ENCODE measurements at places on chromosomes 7 and 10. TPM values are rescaled to one million over a fixed set of nuclear protein-coding genes. Genes with fewer than 3 reads are reported as not detected.

DNA sequence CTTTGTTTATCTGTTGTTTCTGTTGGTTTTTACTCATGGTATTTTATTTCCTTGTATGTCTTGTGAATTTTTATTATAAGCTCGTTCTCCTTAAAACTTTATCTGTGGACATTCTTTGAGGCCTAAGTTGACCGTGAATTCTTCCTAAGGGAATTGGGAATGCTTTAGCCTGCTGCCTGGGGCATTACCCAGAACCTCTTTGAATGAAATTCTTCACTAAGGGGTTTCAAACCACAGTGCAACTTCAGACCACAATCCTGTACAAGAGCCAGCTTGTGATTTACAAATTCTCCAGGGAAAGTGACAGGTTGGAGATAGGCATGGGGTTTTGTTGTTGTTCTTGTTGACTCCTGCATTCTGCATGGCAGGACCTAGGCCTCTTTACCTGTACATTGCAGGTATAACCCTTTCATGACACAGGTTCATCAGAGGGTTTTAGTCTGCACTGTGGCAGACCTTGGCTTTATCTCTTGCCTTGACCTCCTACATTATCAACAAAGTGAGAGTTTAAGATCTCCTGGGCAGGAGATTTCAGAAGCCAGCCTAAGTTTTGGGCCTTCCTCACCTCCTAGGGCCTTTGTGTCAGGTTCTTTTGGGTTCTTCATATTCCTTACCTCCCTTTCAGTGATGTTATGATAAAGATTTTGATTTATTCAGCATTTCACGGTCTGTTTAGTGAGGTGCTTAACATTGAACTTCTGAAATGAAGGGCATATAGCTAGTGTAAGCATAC lies 70.2 kb downstream of the ABCC2 start:
- DNase-seq: no peak

DNA sequence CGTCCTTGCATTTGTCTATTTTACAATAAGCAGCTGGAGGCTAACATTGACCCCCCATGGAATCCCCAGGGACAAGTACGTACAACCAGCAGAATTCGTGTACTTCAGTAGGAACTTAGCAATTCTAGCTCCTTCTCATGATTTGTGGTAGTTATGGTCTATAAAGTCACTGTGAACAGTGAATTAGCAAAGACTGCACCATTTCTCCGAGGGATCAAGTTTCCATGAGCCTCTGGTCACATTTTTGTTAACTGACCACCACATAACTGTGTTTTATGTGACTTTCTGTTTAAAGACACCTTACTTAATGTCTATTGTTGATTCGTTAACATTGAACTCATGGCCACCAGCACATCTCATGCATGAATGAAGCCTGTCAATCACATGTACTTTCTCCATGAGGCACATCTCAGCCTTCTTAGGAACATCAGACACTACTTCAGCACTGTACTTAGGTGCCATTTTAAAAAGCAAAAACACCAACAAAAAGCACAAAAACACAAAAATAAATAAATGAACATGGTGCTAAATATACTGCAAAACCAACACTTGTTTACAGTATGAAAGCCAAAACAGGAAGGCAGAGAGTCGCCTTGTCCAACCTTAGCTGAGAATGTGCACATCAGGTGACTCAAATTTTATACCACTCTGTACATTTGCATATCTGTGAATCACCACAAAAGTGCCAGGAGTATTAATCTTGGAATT lies 9.0 kb upstream of the UCN3 start:
- no peak for DNase-seq

DNA sequence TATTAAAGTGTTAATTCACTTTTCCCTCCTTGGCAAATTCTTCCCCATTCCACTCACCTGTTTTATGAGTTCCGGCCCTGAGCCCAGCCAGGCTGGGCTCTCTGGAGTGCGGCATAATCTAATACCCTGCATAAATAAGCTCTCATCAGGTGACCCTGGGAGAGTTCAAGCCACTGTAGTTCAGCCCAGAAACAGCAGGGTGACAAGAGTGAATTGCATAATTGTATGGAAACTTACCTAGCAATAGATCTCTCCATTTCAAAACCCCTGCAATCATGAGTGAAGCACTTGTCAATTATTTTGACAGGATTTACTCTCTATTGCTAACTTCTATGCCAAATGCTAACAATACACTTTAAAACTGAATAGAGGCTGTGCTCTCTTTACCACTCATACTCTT lies 94.7 kb downstream of the OSBPL3 start:
- DNase-seq: no peak

DNA sequence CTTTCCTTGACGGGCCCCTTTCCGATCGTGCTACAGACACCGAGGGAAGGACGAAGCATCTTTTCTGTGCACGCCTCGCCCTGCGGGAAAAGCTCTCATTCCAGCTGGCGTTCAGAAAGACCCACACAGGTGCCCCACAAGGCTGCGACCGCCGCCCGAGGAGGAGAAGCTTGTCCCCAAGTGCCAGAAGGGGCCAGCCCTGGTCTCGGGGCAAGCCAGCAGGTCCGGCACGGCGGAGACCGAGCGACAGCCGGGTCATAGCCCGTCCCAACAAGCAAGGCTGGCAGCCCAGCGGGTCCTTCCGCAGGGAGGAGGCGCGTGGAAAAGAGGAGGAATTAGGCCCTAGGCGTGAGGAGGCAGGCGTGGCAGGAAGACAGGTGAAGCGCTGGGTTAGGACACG lies 62.7 kb downstream of the TNRC18 start:
- no peak for DNase-seq

DNA sequence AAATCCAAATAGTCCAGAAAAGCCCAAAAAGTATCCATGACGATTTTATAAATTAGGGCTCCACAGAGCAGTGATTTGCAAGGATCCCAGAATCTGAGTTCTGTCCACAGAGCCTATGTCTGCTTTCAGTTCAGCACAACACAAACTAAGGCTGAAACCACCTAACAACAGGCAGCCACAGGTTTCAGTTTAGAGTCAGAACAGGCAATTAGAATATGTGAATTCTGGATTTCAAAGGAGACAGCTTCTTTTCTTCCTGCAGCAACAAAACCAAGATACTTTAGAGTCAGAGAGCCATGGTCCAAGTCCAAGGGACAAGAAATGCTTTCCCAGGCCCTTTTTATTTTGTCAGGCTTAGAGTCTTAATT lies 23.6 kb downstream of the IFIT3 start:
- peak; percentile 43 for DNase-seq

GRCh38 chr10:58641095-58641531 lies 128.4 kb downstream of the BICC1 start:
- DNase-seq: peak; percentile 99

DNA sequence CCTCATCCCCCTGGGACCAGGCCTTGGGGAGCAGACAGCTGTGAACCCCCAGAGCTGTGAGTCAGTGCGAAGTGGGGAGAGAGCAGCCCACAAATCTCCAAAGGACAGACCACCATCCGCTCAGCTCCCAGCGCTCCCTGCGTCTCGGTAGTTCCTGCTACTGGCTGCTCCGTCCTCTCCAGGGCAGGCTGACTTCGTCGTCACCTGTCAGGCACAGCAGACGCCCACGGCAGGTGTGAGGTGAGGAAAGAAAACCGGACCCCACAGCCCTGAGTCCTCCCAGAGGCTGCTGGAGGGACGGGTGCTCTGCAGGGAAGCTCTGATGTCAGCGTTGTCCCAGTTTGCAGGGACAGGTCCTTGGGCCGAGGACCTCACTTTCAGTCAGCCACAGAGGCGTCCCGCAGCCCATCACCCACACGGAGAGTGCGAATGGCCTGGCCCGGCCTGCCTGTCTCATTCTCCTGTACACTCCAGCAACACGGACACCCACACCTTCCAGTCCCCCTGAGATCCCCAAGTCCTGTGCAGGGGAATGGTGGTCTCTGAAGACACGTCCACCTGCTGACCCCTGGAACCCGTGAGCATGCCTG lies 95.2 kb downstream of the DNAJB6 start:
- DNase-seq: no peak

DNA sequence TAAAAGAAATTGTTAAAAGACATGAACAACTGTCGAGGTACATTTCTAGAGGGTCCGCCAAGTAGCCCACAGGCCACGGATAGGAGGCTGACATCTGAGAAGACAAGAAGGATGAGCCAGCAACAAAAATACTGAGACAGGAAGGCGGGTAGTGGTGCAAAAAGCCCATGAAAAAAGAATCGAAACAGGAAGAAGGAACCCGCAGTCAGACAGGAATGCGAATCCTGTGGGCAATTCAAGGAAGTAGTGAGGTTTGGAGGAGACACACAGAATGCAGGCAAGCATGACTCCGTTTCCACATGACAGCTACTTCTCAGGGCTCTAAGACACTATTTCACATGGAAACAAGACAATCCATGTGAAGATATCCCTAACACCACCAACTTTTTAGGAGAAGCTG lies 125.2 kb downstream of the DOCK4 start:
- DNase-seq: peak; percentile 35

- peak; percentile 8 for DNase-seq
Observed at GRCh38 chr7:127536741-127537140, 48.7 kb downstream of the GCC1 start.

GRCh38 chr10:65710306-65710705 lies 1215.5 kb upstream of the LRRTM3 start:
- peak; percentile 4 for DNase-seq

GRCh38 chr7:121517591-121517990 lies 121.5 kb upstream of the FAM3C start:
- DNase-seq: no peak

DNA sequence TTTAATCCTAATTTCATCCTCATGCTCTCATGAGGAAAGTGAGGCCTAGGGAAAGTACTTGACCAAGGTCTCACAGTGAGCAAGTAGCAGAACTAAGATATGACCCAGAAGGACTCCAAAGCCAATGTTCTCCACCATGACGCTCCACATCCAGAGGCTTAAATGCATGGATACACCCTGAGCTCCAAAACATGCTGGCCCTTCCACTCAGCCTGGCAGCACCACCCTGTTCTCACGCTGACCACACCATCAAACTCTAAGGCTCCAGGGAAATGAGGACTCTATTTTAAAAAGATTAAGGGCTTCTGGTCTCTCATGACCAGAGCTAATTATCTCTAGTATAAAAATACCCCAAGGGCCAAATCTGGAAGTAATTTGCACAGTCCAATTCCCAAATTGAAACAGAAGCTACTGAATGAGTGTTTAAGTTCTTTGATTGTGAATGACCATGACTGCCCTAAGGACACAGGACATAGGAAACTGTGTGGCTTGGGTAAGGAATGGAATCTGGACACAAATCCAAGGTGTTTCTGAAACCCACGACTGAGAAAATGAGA lies 71.1 kb upstream of the ABLIM1 start:
- no peak for DNase-seq

GRCh38 chr10:98349508-98349922 lies 65.5 kb downstream of the PYROXD2 start:
- DNase-seq: peak; percentile 99

- DNase-seq: peak; percentile 72
Observed at GRCh38 chr10:95278061-95278988, 12.5 kb downstream of the PDLIM1 start.

The AIFM2 gene
- polyA plus RNA-seq: 15.6 TPM

The SFMBT2 gene
- 1.3 TPM for polyA plus RNA-seq

The NAT16 gene
- not detected for polyA plus RNA-seq

The HYAL4 gene
- not detected for polyA plus RNA-seq

The XRCC2 gene
- polyA plus RNA-seq: 4.0 TPM

The PLXDC2 gene
- polyA plus RNA-seq: 6.2 TPM

Data from fibroblast of lung (primary cell).